ENCODE measurements at places on chromosomes 2 and 18.

DNA sequence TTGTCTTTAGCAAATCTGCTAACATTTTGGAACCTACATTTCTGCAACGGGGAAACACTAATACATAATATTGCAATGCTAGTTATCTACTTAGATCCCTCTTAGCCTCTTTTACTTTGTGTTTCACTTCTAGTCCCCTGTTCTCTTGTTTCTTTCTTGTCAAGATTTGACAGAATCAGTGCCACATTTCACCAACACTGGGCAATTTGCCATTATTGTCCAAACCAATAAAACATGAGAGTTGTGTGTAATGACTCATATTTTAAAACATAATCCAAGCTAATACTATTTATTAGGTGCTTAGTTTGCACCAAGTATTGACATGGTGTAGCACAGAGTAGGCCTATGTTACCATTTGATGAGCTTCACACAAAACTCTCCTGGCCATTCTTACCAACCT lies 33.7 kb upstream of the ACVR1C start:
- DNase-seq, result peak; percentile 46

GRCh38 chr18:6781142-6781714 lies 51.7 kb downstream of the ARHGAP28 start:
- no peak for DNase-seq

GRCh38 chr2:33577668-33578067 lies 21.4 kb downstream of the FAM98A start:
- DNase-seq, result peak; percentile 18

GRCh38 chr2:16283071-16283850 lies 342.9 kb downstream of the MYCN start:
- no peak for DNase-seq

- peak; percentile 69 for DNase-seq
These were observed 112.5 kb upstream of the SLC38A11 start for GRCh38 chr2:165067643-165068486.

- peak; percentile 40 for DNase-seq
These were observed 25.3 kb downstream of the FSHR start for GRCh38 chr2:49129034-49129433.

GRCh38 chr18:73503326-73503725 lies 635.5 kb upstream of the NETO1 start:
- peak; percentile 6 for DNase-seq

DNA sequence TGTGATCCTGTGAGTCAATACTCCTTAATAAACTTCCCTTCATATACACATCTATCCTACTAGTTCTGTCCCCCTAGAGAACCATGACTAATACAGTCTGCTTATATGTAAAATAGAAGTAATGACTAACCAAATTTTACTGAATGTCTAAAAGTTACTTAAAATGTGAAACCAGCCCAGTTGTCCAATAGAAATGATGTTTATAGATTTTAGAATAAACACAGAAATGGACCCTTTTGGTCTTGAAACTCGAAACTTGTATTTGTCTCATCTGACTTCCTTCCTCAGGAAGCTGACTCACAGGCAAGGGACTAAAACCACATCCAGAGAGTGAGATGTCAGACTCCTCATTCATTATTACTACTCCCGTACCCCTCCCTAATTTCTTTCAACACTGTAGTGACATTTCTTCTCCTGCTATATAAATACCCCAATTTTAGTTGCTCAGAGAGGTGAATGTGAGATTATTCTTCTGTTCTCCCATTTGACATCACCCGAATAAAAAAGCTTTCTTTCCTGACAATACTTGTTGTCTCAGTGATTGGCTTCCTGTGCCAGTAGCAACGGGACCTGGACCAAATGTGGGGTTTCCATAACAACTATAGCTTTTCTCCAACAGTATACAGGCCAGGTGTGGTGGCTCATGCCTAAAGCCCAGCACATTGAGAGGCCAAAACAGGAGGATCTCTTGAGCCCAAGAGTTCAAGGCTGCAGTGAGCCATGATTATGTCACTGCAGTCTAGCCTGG lies 486.0 kb downstream of the ERBB4 start:
- DNase-seq, result peak; percentile 23

- DNase-seq, result no peak
These were observed 4.7 kb downstream of the CHRNA1 start for GRCh38 chr2:174759381-174760065.

GRCh38 chr2:239908744-239909143 lies 116.4 kb downstream of the NDUFA10 start:
- DNase-seq, result no peak

DNA sequence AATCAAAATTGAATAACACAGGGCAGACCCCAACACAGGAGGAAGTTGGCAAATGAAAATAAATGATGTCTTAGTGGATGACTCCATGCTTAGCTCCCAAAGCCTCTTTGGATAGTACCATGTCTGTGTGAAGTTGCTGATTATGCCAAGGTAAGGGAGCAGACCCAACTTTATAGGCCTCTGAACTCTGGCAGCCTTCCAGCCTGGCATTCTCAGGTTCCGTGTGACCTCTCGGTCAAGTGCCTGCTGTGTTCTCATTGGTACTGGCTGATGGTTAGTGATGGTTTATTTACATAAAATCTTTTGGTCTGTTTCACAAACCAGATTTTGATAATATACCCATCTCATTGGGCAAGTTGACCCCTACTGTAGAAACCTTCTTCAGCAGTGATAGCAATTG lies 112.2 kb upstream of the TTC39C start:
- DNase-seq, result no peak

DNA sequence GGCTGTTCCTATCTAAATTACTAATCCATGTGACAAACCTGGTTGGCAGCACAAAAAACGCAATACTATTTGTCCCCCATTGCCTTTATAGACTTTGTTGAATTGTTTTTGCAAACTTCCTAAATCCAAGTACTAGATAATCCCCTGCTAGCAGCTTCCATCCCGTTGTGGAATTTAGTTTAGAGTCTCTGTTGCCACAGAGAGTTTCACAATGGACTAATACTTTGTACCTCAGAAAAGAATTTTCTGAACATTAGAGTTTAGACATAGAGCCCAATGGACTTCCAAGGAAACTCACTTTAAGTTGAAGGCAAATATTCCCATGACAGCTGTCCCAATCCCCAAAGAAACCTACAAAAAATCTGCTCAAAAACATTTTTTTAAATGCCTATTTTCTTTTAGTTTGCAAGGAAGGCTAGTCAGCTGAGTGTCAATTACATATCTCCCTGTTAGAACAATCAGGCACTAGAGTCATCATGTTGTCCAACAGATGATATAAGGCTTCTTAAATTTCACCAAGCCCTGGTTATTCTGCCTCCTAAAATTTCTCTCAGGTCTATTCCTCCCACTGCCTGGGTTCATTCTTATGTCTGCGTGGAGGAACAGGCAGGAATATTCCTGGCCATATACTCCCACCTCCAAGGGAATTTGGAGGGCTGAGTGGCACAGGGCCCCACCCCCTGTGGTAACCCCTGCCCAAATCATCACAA lies 27.2 kb downstream of the RNF152 start:
- no peak for DNase-seq

GRCh38 chr2:33033606-33034081 lies 86.9 kb downstream of the LTBP1 start:
- DNase-seq, result peak; percentile 38

DNA sequence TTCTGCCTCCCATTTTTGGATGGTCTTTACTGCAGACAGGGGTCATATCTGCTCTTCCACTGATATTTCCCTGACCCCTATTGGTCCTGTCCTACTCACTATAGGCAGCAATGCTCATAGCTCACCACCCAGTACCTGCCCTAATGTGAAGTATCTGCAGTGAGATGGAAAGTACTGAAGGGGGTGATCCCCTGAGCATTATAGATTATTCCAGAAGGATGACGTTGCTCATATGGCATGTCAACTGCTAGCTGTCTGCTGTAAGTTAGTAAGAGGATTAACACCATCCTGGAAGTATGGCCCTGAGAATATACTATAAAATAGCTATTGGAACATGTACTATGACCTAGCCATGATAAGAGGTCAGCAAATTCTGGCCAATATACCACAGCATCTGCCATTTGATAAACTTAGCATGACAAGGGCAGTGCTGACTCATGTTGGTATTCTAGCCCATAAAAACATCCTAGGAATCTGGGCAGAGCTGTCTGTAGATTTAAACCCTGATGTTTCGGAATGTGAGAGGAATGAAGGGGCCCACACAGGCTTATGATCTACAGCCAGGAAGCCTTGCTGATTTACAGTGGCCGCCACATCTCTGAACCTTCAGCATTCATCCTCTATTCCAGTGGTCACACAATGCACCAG lies 451.4 kb downstream of the TNS1 start:
- DNase-seq, result peak; percentile 61

GRCh38 chr2:205001300-205001966 lies 456.2 kb downstream of the PARD3B start:
- no peak for DNase-seq

DNA sequence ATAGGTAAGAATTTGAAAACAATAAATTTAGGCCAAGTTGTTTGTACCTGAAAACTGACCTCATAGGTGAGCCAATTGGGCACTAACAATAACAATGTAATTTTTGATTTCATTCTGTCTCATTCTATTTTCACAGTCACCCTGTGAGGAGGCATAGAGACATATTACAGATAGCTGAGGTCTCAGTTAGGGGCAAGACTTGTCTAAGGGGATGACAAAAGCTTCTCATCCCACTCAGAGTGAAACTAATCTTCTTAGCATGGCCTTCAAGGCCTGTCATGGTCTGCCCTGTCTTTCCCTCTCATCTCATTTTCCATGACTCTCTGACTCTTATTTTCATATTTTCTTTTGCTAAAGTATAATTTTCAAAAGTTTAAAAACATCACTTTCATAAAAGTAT lies 562.0 kb upstream of the TNP1 start:
- DNase-seq, result no peak

GRCh38 chr18:63339920-63340484 lies 20.4 kb upstream of the BCL2 start:
- DNase-seq, result peak; percentile 55

GRCh38 chr2:238999291-238999741 lies 151.4 kb downstream of the TWIST2 start:
- DNase-seq, result peak; percentile 21

GRCh38 chr2:150872756-150873395 lies 385.4 kb upstream of the RND3 start:
- no peak for DNase-seq

DNA sequence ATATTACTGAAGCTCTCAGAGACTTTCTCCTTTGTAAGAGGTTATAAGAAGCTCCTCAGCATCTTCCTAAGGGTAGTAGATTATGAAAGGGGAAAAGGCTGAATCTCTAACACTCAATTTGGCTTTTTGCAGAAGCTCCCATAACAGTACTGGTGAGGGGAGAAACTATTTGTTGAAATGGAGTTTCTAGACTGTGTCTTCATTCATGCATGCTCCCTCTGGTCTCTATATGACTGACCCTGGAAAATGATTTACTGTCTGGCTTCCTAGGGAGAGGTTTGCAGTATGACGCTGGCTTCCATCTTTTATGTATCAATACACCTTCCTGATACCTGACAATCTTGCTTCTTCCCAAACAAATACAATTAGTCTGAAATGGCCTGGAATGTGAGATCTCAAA lies 63.9 kb downstream of the LDAH start:
- no peak for DNase-seq

GRCh38 chr2:140747665-140748064 lies 1383.2 kb downstream of the LRP1B start:
- no peak for DNase-seq

GRCh38 chr18:64330931-64331330 lies 182.0 kb upstream of the LINC00305 start:
- no peak for DNase-seq

- peak; percentile 32 for DNase-seq
These were observed 14.2 kb downstream of the ECEL1 start for GRCh38 chr2:232473467-232473890.

DNA sequence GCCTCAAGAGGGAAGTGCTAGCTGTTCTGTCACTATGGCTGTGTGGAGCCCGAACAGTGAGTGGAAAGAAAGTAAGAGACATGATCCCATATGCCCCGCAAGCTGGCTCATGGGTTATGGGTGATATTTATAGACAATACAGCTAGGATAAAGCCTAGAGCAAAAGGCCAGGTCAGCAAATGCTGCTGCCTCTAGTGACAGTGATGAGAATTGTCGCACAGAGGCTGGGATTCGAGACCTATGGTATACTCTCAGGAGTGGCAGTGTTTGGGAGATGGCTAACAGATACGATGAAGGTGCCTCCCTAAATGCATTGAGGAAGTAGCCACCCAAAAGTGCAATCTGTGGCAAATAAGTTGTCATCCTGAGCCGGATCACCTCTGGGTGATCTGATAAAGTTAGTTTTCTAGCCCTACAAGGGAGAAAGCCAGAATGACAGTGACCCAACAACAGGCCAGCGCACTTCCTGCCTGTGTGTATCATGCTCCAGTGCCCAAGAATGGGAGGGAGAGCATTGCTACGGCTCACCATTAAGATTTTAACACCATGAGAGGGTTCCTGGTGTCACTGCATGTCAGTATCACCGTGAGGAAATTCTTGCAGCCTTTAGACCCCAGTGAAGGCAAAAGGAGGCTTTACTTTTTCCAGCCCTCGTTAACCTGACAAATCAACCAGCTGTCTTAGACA lies 92.2 kb upstream of the TGFA start:
- DNase-seq, result no peak

DNA sequence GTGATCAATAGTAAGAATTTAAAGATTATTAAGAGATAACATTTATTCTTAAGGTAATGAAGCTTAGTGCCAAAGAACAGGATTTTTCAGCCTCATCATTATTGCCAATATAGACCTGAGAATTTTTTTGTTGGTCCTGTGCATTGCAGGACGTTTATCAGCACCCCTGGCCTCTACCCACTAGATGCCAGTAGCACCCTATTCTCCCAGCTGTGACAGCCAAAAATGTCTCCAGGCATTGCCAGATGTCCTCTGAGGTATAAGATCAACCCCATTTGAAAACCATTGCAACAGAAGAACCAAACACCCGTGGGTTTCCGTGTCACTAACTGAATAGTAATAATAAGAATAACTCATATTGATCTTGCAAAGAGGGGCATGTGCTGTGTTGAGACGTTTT lies 700.0 kb upstream of the SOX11 start:
- DNase-seq, result no peak

DNA sequence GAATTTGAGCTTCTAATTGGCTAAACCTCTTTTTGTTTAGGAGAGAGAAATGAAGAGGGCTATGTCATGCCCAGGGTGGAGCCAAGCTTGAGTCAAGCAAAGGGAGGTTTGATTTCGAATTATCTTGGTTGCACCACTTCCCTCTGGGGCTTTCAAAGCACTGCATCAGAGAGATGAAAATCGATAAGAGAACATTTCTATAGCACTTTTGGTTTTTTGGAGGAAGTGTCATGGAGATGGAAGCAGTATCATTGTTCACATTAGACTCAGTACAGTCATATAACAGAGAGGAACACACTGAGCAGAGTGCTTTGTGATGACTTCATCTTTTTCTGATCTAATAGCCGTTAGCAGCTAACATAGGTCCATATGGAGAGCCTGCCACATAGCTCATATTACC lies 120.3 kb upstream of the UXS1 start:
- DNase-seq, result no peak

GRCh38 chr2:28082131-28082530 lies 191.6 kb downstream of the BABAM2 start:
- DNase-seq, result peak; percentile 48

- DNase-seq, result no peak
These were observed 489.1 kb upstream of the SMIM21 start for GRCh38 chr18:75916624-75916982.

All from renal cortical epithelial cell (primary cell).